Stimulated activated CD4-positive, alpha-beta T cell treated with anti-CD3 and anti-CD28 coated beads, Interleukin-15, amount 100 ng/mL, for 1 hour (primary cell): ENCODE measurements at places on chromosomes 5 and 9.

DNA sequence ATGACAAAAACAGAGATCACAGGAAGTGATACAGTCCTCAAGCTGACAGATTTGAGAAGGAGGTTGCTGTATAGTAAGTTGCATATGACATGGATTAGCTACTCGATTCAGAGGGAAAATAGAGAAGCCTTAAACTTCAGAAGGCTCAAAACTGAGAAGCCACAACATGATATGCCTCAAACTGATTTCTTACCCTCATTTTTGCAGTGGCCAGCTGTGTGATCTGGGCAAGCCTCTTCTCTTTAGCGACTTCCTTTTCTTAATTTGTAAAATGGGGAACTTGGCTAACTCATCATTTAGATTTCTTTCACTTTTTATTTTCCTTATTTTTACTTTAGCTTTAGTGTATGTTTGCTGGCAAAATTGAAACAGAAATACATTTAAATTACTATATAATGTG is 421.1 kb downstream of the KIF4B start:
- DNase-seq = no peak

- DNase-seq = no peak
These were observed 92.0 kb downstream of the C9orf152 start for GRCh38 chr9:110115826-110116542.

- no peak for DNase-seq
These were observed 1038.8 kb upstream of the ARRDC3 start for GRCh38 chr5:92421942-92422341.

GRCh38 chr5:116872986-116873385 is 298.4 kb upstream of the SEMA6A start:
- no peak for DNase-seq

GRCh38 chr5:67047160-67047559 is 149.4 kb downstream of the CD180 start:
- no peak for DNase-seq

GRCh38 chr9:93262537-93263310 is 78.8 kb downstream of the WNK2 start:
- no peak for DNase-seq

- DNase-seq = no peak
These were observed 32.8 kb downstream of the SMARCA2 start for GRCh38 chr9:2047916-2048315.

DNA sequence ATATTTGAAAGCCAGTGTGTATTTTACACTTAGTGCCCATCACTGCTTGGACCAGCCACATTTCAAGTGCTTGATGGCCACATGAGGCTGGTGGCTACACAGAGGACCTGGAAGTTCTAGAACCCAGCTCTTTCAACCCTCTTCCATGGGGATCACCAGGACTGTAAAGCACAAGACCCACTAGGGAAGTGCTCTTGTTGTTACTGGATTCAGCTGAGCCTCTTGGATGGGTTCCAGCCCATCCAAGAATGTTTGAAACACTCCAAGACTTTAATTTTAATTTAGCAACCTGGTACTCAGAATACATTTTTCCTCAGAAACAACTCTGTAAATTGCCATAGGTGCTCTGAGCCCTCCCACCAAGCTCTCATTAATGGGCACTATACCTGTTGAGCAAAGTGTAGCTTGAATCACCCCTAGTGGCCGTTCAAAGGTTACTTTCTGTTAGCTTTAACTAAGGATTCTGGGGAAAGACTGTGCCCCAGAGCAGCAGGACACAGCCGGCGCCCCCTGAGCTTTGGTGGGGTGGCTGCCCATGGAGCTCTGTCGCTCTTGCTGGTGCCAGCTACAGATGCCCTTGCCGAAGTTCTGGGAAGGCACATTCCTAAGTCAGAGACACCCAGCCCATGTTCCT is 212.4 kb downstream of the HSD17B3 start:
- DNase-seq = no peak

DNA sequence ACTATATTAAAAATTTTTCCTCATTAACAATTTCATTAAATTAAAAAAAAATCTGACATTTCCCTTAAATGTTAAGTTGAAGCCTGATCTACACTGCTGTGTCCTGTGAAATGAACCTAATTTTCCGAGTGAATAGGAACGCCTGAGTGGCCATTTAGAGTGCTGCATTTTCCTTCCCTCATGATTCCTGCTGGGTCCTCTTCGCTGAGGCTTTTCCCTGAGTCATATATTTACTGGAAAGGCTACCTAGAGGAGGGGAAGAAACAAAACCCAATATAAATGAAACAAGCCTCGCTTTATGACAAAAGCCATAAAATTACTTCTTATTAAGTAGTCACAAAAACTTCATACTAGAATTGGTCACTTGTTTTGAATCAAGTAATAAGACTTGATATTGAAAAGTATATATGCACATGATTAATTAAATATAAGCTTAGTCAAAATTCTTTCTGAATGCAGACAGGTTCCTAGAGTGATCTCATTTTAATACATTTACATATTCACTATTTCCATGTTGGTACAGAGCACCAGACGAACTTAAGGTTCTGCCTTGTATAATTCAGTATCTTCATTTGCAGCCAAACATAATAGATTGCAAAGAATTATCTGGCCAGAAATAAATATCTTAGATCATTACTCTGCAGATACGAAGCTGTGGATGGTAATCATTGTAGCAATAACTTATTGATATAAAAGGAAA is 6.3 kb upstream of the ISCA1 start:
- DNase-seq = no peak

GRCh38 chr5:57082441-57083067 is 91.3 kb upstream of the GPBP1 start:
- DNase-seq = no peak

GRCh38 chr5:41770799-41771198 is 99.4 kb downstream of the OXCT1 start:
- DNase-seq = no peak

DNA sequence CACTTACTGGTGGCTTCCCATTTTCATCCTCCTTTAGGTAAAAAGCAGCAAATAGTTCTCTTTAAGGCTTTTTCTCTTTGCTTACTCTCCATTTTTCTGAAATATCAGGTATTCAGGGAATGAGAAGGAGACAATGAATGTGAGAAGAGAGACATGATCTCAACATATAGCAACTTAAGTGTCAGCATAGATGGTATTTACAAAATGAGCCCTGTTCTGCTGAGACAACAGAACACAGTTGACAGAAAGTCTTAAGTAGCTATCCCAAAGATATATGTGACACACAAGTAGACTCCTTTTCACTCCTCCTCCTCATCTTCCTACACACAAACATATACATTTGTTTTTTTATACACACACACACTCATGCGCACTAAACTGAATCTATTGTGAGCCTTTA is 649.3 kb upstream of the WWC1 start:
- no peak for DNase-seq

DNA sequence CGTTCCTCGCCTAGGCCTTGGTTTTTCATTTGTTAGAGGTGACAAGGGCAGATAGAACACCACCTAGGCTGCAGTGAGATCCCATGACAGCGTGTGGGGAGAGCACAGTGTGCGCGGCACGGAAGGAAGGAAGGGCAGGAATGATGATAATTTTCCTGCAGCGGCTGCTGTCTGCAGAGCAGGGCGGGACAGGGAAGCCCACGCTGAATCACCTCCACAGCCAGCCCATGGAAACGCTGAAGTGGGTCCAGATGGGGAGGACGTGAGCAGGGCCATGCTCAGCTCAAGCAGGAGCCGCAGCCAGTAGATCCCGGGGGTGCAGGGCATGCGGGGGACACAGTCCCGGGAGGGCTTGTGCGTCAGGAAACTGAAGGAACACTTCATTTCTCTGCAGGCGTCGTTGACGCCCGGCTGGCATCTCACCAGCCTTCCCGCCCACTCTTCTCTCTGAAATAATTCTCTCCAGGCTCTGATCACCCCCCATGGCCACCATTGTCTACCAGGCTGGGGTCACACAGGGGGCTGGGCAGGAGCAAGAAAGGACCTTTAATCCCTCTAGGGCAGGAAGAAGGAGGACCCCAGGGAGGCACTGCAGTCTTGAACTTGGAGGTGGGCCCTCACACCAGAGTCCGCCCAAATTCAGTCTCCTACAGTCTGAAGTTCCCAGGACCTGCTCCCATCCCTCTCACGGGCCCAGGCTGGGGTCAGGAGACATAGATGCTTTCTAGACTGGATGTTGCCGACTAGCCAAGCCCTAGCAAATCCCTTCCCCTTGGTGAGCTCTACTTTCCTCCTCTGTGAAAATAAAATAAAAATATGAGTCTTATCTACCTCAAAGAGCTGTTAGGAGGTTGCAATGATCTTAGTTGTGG is 20.9 kb upstream of the SYNPO start:
- no peak for DNase-seq
